HL-60 (cell line): ENCODE measurements at places on chromosomes 2 and 18.

DNA sequence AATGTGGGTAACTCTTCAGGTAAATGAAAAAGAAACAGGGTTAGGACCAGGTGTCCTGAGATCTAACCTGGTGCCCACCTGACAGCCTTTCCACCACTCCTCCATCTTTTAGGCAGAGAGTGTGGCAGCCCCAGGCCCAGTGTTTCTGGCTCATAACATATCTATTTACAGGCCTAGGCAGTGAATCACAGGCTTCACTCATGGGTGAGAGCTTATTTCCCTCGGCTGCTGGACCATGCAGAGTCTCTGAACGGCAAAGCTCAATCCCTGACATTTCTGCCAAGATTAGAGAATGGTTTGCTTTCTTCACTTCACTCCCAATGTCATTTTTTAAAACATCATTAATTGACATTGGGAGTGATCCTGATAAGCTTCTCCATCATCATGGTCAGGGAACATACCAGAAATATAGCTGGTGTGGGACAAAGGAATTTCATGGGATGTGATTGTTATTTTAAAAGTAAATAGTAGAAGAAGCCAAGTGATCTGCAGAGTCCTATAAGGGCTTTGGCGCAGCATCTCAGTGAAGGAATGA is 323.9 kb downstream of the SETBP1 start:
- DNase-seq, result no peak

DNA sequence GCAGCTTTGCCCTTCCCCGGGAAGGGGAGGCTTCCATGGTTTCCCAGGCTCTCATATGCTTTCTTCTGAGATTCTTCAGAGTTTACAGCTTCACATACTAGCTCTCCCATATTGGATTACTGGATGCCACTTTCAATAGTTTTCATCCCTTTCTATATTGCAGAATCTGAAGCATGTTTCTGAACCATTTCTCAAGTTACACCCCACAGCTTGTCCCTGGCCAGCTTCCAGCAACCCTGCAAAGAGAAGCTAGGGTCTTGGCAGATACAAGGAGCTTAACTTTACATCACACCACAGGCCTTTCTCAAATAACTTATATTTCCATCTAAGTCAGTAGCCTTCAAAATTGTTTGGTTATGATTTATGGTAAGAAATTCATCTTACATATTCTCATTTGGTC is 39.6 kb downstream of the LHCGR start:
- DNase-seq, result no peak

- no peak for DNase-seq
Observed at GRCh38 chr2:160076914-160077313, 14.5 kb upstream of the PLA2R1 start.

GRCh38 chr2:168712053-168712452 is 90.4 kb upstream of the NOSTRIN start:
- no peak for DNase-seq

DNA sequence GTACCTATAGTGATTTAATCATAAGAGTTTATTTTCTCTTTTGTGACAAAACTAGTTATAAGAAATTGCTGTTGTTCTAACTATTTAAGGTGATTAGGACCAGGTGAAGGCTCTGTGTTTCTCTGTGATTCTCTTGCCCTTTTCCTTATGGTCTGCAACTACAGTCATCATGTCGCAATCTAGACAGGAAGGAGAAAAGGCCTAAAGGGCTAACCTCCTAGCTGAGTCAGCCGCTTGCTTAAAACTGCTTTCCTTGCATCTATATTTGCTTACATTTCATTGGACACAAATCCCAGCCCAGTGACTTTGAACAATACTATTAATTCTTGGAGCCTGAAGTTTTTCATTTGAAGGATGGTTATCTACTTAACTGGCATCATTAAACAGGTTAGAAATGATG is 93.1 kb downstream of the PIK3C3 start:
- peak; percentile 37 for DNase-seq

GRCh38 chr18:10838553-10838952 is 310.8 kb downstream of the PIEZO2 start:
- no peak for DNase-seq

- peak; percentile 82 for DNase-seq
Observed at GRCh38 chr18:3596637-3597384, 146.8 kb downstream of the TGIF1 start.

GRCh38 chr2:52238782-52239181 is 1206.8 kb upstream of the NRXN1 start:
- no peak for DNase-seq

DNA sequence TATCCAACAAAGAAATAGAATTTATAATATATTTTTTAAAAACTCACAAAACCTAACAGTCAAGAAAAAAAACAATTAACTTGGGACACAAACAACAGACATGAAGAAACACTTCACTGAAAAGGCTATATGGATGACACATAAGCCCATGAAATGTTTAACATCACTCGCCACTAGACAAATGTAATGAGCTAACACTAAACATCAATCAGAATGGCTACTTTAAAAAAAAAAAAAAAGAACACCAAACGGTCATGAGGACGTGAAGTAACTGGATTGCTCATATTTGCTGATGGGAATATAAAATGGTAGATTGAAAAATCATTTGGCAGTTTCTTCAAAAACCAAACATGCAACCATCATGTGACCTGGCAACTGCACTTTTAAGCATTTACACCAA is 97.3 kb upstream of the RGPD4 start:
- DNase-seq, result no peak

- no peak for DNase-seq
Observed at GRCh38 chr18:37505321-37505720, 60.3 kb downstream of the CELF4 start.

DNA sequence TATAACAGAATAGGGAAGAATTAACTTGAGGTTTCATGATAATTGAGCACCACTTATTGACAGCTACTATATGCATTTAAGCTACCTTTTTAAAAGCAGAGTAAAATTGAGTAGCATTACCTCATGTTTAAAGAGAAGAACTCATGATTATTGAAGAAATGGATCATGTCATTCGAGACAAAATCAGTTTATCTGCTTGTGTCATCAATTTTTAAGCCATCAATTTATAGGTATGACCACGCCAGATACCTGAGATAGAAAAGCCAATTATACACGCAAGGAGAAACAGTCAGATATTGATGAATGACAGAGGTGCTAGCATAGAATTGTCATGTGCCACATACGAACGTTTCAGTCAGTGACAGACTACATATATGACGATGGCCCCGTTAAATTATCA is 28.4 kb downstream of the DSG2 start:
- DNase-seq, result no peak

GRCh38 chr2:46689993-46690392 is 210.6 kb downstream of the TMEM247 start:
- no peak for DNase-seq

DNA sequence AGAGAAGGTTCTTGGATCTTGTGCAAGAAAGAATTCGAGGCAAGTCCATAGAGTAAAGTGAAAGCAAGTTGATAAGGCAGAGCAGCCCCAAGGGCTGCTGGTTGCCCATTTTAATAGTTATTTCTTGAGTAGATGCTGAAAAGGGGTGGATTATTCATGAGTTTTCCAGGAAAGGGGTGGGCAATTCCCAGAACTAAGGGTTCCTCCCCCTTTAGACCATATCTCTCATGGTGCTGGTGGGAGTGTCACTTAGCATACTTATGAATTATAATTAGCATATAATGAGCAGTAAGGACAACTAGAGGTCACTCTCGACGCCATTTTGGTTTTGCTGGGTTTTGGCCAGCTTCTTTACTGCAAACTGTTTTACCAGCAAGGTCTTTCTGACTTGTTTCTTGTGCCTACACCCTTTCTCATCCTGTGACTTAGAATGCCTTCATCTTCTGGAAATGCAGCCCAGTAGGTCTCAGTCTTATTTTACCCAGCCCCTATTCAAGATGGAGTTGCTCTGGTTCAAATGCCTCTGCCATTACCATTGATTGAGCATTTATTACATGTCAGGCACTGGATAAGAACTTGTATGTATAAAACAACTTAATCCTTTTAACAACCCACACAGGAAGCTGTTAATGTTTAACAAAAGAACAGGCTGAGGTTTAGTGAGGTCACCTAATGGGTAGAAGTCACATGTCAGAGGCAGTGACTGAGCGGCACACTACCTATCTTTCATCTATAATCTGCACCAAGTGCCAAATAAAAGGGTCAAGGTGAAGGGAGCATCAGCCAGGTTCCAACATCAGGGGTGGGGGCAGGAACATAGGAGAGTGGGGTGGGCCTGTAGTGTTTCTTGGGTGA is 250.9 kb downstream of the ICOS start:
- DNase-seq, result no peak

- DNase-seq, result no peak
Observed at GRCh38 chr2:103789381-103790095, 1027.7 kb downstream of the TMEM182 start.

GRCh38 chr2:47189635-47190034 is 34.5 kb upstream of the STPG4 start:
- no peak for DNase-seq

DNA sequence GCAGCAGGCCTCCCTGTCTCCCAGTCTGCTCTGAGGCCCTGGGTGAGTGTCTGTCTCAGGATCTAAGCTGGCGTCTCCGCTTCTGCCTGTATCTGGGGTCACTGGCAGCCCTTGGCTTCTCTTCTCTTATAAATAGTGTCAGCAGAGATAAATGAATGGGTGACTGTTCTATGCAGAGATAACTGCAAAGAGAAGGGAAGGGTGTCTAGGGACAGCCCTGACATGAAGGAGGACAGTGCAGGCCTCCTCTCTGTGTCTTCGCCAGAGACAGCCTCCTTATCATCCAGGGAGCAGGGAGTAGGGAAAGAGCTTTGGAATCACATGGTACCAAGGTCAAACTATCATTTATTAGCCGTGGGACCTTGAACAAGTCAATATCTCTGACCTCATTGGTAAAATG is 28.3 kb upstream of the GMPPA start:
- no peak for DNase-seq

DNA sequence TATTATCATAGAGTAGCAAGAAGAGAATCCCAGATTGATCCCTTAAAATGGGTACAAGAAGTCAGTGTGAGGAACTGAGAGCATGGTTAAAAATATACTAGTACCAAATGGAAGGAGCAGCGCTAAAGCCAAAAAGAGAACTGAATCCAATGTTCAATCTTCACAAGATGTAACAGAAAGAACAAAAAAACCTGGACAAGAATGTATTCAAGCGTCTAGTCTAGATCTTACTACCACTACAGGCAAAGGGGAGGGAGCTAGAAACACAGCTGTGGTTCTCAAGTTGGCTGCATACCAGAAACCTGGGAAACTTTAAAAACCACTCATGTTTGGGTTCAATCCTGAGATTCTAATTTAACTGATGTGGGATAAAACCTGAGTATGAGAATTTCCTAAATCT is 57.5 kb downstream of the PIAS2 start:
- DNase-seq, result no peak

DNA sequence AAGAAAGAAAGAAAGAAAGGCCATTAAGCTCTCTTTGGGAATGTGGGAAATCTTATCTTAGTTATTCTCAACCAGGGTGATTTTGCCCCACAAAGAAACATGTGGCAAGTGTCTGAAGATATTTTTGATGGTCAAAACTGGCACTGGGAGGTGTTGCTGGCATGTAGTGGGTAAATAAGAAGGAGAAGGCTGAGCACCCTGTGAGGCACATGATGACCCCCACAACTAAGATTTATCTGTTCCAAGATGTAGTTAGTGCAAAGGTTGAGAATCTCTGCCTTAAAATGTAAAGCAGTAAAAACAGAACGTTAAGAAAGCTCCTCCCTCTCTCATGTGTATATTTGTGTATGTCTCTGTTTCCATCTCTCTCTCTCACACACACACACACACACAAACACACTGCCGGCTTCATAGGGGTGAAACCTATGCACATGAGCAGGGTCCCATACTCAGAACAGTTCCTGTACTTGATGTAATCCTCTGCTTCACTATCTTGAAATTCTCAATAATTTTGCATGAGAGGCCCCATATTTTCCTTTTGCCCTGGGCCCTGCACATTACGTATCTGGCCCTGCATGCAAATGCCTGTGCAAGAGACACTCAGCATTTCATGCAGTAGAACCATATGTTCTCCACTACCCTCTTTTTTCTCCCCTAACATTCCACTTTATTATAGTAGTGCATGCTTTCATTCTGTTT is 94.3 kb downstream of the MREG start:
- no peak for DNase-seq

DNA sequence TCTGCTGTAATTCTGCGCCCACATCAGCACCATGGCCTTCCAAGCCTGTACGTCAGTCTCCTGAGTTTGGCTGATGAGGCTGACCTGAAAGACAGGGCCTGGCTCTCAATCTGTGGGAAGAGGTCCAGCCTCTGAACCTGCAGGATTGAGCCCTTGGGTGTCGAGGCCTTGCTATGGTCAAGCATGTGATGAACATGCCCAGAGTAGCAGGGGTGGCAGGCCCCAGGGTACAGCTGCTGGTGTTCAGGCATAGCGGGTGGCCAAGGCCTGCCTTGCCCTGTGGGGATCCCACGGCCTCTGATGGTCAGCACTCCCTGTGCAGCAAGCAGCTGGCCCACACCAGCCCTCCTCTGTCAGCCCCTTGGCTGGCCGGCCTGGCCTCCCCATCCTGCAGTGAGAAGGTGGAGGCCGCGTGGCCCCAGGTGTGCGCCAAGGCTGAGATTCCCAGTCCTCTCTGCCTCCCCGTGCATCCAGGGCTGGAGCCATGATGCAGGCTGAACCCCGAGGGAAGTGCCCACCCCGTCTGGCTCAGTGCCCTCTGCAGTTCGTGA is 298.4 kb downstream of the NDUFA10 start:
- no peak for DNase-seq

DNA sequence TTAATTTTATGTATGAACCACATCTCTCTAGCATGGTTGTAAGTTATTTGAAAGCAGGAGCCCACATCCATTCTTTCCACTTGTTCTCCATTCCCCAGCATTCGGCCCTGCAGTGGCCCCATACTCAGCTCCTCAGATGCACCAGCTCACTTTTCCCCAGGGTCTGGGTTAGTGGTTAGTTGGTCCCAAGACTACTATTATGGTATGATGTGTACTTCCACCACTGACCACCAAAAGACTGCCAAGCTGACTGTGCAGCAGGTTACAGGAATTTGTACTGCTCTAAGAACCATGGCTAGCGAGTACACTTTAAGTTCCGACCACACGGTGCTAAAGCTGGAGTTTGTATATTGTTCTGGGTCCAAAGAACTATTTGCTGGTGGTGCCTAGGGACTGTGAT is 413.6 kb upstream of the TCF4 start:
- DNase-seq, result no peak

- DNase-seq, result no peak
Observed at GRCh38 chr18:54529444-54529843, 61.6 kb upstream of the DYNAP start.

DNA sequence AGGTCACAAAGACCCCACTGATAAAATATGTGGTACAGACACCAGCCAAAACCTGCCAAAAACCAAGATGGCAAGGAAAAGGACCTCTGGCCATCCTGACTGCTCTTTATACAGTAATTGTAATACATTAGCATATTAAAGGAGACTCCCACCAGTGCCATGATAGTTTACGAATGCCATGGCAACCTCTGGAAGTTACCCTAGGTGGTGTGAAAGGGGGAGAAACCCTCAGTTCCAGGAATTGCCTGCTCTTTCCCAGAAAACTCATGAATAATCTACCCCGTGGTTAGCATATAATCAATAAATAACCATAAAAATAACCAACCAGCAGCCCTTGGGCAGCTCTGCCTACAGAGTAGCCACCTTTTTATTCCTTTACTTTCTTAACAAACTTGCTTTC is 129.8 kb upstream of the EPB41L3 start:
- DNase-seq, result no peak

- DNase-seq, result no peak
Observed at GRCh38 chr2:65057054-65057375, 799 bp downstream of the CEP68 start.

GRCh38 chr2:99682275-99683060 is 192.7 kb upstream of the REV1 start:
- DNase-seq, result no peak

GRCh38 chr18:1526991-1527390 is 622.3 kb downstream of the ADCYAP1 start:
- no peak for DNase-seq
